ENCODE measurements at places on chromosomes 6 and 20.

DNA sequence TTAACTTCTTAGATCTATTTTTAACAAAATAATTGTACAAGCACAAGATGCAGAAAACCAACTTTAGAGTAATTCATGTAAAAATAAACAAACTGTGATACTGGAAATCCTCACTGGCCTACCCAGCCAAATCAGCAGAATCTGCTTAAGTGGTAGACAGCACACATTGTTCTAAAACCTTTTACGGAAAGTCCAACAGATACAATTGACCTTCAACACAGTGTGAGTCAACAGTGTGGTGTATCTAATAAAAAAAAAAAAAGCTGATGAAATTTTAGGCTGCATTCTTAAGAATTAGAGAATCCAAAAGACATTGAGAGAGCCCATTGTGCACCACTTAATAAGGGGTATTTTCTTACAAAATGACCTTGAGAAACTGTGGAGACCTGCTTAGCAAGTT lies 174.5 kb downstream of the COL21A1 start:
- no peak for DNase-seq

DNA sequence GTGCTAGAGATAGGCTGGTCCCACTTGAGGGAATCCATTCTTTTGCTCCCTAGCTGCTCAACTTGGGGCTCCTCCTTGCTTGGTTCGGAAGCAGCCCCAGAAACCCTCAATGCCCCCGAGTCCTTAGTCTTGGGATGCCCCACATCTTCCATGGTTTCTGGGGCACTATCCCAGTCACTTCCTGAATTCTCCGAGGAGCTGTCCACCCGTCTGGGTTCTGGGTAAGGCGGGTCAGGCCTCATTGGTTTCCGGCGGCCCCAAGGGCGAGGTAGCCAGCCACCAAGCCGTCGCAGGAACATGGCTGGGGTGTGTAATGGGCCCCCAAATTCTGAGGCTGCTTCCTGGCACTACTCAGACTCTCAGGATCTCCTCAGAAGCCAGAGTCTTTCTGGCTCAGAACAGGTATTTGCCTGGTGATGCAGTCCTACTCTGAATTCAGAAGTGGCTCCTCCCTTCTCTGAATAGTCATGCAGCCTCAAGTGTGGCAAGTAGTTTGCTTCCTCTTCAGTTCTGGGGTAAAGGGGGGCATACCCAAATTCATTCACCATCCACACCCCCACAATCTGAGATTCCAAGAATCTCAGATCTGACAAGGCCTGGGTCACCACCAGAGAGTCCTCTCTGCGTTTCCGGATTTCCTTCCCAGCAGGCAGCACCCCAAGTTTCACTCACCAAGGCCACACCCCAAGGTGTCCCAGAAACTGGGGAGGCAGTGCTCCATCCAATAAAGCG lies 763 bp downstream of the C6orf47 start:
- no peak for DNase-seq

DNA sequence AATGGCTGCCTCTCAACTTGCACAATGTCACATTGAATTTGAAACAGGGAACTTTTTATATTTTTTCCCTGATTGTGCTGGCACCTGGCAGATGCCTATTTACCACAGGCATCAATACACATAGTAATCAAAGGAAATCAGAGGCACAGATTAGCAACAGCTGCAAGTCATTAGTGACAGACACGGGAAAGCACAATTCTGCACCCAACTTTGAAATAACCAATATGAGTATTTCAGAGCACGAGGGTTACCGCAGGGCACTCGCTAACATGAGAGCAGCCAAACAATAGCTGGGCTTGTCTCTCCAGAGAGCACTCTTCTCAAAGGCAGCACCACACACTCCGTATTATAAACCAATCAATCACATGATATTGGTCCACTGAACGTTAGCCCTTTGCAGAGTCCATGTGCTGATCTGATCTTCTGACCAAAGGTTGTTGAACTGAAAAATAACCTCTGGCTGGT lies 149.5 kb downstream of the RNF144B start:
- DNase-seq, result no peak

DNA sequence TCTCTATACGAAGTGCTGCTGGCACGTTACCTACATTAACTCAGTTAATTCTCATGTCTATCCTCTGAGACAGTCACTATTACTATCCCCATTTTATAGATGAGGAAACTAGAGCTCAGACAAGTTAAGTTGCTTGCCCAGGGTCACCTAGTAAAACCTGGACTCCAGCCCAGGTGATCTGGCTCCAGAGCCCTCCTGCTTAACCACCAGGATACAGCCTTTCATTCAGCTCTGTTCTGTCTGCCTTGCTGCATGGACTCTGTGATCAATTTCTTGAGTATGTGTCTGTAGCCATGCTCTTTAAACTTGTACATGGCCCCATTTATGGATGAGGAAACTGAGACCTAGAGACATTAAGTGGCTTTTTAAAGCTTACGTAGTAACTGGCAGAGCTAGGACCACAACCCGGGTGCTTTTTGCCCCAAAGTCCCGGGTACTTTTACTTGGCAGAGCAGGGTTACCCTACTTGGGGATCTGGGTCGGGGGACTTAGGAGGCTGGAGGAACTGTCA lies 4.7 kb downstream of the CDKN1A start:
- no peak for DNase-seq

DNA sequence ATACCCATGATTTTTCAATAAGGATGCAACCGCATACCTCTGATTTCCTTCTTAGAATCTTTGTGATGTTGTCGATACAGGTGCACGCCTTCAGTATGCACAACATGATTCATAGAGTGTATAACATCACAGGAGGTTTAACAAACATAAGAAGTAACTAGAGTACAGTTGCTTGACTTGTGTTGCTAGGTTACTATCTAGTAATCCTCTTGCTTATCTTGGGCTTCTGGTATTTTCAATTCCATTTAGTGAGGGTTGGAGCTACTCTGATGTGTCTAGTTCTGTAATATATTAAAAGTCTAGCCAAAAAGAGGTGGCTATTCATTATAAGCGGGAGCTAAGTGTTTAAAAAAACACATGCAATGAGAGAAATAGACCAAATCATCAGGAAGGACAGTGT lies 85.5 kb upstream of the TENT5A start:
- no peak for DNase-seq

GRCh38 chr20:62668441-62669027 lies 26.2 kb downstream of the SLCO4A1 start:
- no peak for DNase-seq

DNA sequence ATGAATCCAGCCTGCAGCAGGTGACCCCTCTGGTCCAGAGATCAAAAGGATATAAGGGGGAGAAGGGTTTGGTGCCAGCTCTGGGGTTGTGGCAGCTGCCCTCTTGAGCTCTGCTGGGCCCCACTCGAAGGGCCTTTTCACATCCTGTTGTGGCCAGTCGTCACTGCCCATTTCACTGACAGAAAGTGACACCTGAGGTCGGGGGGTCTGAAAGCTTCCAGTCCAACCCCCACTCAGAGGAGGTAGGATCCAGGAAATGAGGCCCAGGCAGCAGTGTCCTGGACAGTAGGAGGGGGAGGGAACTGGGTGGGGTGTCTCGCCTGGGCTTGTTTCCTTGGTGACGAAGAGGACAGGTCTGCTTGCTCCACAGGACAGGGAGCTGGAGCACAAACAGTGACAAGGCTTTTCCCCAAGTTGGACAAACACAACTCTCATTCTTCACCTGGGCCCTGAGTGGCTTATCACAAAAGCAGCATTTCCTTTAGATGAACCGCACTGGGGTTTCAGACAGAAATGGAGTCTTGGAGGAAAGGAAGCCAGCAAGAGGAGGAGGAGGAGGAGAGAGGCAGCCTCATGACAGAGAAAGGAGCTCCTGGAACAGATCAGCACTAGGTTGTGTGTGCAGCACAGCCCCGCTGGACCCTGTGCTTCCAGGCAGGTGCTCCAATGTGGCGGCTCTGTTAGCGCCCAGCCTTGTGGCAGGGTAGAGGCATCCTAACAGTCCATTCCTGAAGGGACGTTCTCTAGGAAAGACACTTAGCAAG lies 11.0 kb downstream of the FRS3 start:
- DNase-seq, result no peak

- DNase-seq, result no peak
Observed at GRCh38 chr6:148704400-148705246, 42.2 kb upstream of the UST start.

- DNase-seq, result no peak
Observed at GRCh38 chr6:55437141-55437540, 109.9 kb downstream of the GFRAL start.

- no peak for DNase-seq
Observed at GRCh38 chr6:32416036-32416435, 9.1 kb upstream of the BTNL2 start.

- no peak for DNase-seq
Observed at GRCh38 chr6:16712931-16713484, 48.3 kb downstream of the ATXN1 start.

GRCh38 chr6:32973144-32974015 lies 5.0 kb downstream of the BRD2 start:
- no peak for DNase-seq

GRCh38 chr6:4615891-4616290 lies 160.3 kb upstream of the CDYL start:
- DNase-seq, result no peak

- no peak for DNase-seq
Observed at GRCh38 chr6:16098211-16098610, 30.7 kb upstream of the MYLIP start.

Data from stimulated activated CD8-positive, alpha-beta memory T cell treated with anti-CD3 and anti-CD28 coated beads, Interleukin-15, amount 100 ng/mL, for 48 hours (primary cell).